ENCODE measurements at places on chromosomes 4 and X. TPM values are rescaled to one million over a fixed set of nuclear protein-coding genes. Genes with fewer than 3 reads are reported as not detected.

GRCh38 chr4:47695260-47695659 lies 142.6 kb downstream of the CORIN start:
- H3K4me3 ChIP-seq = no peak overlapping the region
- H3K4me1 ChIP-seq = no peaks in the 10 kb centered on the region
- H3K36me3 ChIP-seq = no peaks in the 10 kb centered on the region
- H3K27me3 ChIP-seq = no peaks in the 10 kb centered on the region
- DNase-seq = no peak
- H3K27ac ChIP-seq = no peak overlapping the region

DNA sequence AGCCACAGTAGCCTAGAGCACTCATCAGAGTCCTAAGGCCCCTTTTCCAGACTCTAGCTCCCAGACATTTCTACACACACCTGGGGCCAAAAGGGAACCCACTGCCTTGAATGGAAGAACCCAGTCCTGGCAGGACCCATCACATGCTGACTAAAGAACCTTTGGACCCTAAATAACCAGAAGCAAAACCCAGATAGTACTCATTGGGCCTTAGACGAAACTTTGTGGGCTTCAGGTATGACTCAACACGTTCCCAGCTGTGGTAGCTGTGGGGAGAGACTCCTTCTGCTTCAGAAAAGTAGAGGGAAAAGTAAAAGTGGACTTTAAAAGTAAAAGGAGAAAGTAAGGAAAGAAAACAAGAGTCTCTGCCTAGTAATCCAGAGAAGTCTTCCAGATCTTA lies 311.5 kb downstream of the OPHN1 start:
- no peaks in the 10 kb centered on the region for H3K27me3 ChIP-seq
- H3K27ac ChIP-seq = no peak overlapping the region
- no peak for DNase-seq

- no peak overlapping the region for H3K4me3 ChIP-seq
- H3K4me1 ChIP-seq = no peaks in the 10 kb centered on the region
- H3K27me3 ChIP-seq = no peaks in the 10 kb centered on the region
- no peak for DNase-seq
- H3K36me3 ChIP-seq = no peaks in the 10 kb centered on the region
Observed at GRCh38 chrX:68376373-68376772, 56.9 kb downstream of the OPHN1 start.

- DNase-seq = no peak
- H3K27ac ChIP-seq = no peak overlapping the region
Observed at GRCh38 chrX:96551322-96551872, 133.2 kb upstream of the DIAPH2 start.

DNA sequence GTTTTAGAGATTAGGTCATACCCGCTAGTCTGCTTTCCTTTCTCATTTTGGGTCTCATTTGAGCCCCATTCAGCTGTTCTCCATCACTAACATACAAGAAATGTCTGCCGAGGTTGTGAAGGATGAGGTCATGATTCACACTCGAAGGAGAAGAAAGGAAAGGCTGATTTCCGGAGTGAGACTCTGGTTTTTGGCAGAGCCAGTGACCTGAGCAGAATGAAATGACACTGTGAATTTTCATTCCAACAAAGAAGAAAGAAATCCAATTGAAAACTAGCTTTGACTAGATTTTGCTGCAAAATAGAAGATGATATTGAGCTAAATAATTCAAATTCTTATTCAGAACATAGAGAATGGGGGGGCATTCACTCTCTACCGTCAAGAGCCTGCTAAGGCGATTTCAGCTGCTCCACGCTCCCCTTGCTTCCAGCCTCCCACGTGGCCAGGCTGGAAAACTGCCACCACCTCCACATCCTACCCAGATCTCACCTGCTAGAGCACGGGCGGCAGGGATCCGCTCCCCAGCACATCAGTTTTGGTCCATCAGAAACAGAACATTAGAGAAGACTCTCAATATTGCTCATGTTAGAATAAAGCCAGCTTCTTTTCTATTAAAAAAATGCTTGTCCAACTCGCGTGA lies 39.0 kb downstream of the F11 start:
- H3K36me3 ChIP-seq = no peaks in the 10 kb centered on the region
- H3K4me1 ChIP-seq = no peaks in the 10 kb centered on the region
- H3K27me3 ChIP-seq = no peaks in the 10 kb centered on the region
- DNase-seq = no peak
- no peak overlapping the region for H3K27ac ChIP-seq

GRCh38 chr4:42915484-42915883 lies 23.0 kb downstream of the GRXCR1 start:
- no peak overlapping the region for H3K4me3 ChIP-seq
- H3K27ac ChIP-seq = no peak overlapping the region
- no peak for DNase-seq

DNA sequence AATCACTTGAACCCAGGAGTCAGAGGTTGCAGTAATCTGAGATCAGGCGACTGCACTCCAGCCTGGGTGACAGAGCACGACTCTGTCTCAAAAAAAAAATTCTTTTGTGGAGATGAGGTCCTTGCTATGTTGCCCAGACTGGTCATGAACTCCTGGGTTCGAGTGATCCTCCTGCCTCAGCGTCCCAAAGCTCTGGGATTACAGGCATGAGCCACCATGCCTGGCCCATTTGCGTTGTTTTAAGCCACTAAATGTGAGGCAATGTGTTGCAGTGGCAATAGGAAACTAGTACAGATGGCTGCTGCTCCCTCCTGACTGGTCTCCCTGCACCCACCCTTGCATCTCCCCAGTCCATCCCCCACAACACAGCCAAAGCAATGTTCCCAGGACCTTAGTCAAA lies 40.0 kb upstream of the APLN start:
- no peaks in the 10 kb centered on the region for H3K27me3 ChIP-seq
- H3K4me3 ChIP-seq = no peak overlapping the region
- H3K36me3 ChIP-seq = no peaks in the 10 kb centered on the region
- no peak overlapping the region for H3K27ac ChIP-seq
- no peaks in the 10 kb centered on the region for H3K4me1 ChIP-seq
- DNase-seq = no peak

GRCh38 chr4:1187182-1187581 lies 14.8 kb upstream of the SPON2 start:
- H3K27ac ChIP-seq = peak overlapping the region; percentile 24
- no peaks in the 10 kb centered on the region for H3K27me3 ChIP-seq
- H3K36me3 ChIP-seq = no peaks in the 10 kb centered on the region
- DNase-seq = peak; percentile 38
- H3K4me1 ChIP-seq = peaks cover 17% of the 10 kb centered on the region

- H3K4me1 ChIP-seq = no peaks in the 10 kb centered on the region
- no peaks in the 10 kb centered on the region for H3K27me3 ChIP-seq
- H3K4me3 ChIP-seq = no peak overlapping the region
Observed at GRCh38 chrX:132180929-132181328, 38.3 kb downstream of the RAP2C start.

DNA sequence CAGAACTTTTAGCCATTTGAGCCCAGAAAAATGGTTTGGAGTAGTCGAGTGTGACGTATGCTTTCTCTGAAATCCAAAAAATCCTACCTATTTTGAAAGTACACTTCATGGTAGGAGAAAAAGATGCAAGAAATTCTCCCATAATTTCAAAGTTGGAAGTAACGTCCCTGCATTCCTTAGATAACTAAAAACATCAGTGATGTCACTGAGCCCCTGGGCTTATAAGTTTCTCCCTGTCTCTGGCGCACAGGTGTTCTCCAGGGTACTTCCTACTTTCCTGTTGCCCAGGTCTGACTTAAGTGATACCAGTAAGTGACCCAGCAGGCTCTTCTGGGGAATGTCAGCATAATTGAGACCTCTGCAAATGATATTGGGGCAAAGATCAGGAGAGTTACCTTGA lies 90.5 kb upstream of the WDR1 start:
- H3K4me1 ChIP-seq = no peaks in the 10 kb centered on the region
- H3K27ac ChIP-seq = no peak overlapping the region
- H3K27me3 ChIP-seq = no peaks in the 10 kb centered on the region
- no peak overlapping the region for H3K4me3 ChIP-seq

DNA sequence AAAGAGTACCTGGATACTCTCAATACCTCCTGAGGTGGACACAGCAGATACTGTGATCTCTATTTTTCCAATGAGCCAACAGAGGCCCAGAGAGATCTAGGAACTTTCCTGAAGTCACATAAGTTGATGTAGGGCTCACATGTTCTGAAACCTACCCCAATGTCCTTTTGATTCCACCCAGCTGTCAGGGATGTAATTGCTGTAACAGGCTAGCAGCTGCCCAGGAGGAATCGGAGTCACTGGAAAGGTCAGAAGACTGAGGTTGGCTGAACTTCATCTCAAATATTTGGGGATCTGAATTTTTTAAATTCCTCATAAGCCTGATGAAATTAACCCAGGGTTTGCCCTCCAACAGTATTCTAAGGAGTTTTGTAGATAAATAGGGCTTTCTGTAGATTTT lies 52.5 kb upstream of the PROM1 start:
- no peaks in the 10 kb centered on the region for H3K36me3 ChIP-seq
- no peak overlapping the region for H3K27ac ChIP-seq
- H3K4me1 ChIP-seq = no peaks in the 10 kb centered on the region
- no peak overlapping the region for H3K4me3 ChIP-seq
- no peak for DNase-seq

- DNase-seq = no peak
- H3K4me3 ChIP-seq = no peak overlapping the region
- no peaks in the 10 kb centered on the region for H3K4me1 ChIP-seq
- no peak overlapping the region for H3K27ac ChIP-seq
- H3K27me3 ChIP-seq = no peaks in the 10 kb centered on the region
Observed at GRCh38 chrX:70046978-70047377, 2.8 kb downstream of the AWAT2 start.

- no peak overlapping the region for H3K4me3 ChIP-seq
- H3K4me1 ChIP-seq = no peaks in the 10 kb centered on the region
- H3K27me3 ChIP-seq = no peaks in the 10 kb centered on the region
- H3K27ac ChIP-seq = no peak overlapping the region
Observed at GRCh38 chr4:152021788-152022438, 261.1 kb upstream of the GATB start.

- H3K4me1 ChIP-seq = no peaks in the 10 kb centered on the region
- no peak for DNase-seq
- no peak overlapping the region for H3K4me3 ChIP-seq
- no peak overlapping the region for H3K27ac ChIP-seq
- no peaks in the 10 kb centered on the region for H3K36me3 ChIP-seq
Observed at GRCh38 chrX:459611-460010, 72.9 kb upstream of the PPP2R3B start.

GRCh38 chrX:134529481-134529880 lies 69.5 kb downstream of the HPRT1 start:
- H3K27me3 ChIP-seq = no peaks in the 10 kb centered on the region
- no peaks in the 10 kb centered on the region for H3K4me1 ChIP-seq
- no peak for DNase-seq
- no peaks in the 10 kb centered on the region for H3K36me3 ChIP-seq

DNA sequence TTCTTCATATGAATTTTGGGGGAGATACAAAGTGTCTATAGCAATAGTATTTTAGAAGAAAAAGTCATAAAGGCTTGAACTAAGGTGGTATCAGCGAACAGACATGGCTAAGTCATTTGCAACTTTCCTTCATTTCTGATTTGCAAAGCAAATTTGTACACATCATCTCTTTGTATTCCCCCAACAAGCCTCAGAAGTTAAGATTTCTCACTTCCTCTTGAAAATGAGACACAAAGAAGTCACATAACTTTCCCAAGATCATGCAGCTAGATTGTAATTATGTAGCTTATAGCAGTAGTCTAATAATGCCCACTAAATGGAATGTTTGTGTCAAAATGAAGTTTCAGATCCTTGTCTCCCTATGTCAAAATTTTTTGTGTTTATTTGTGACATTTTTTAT lies 709.8 kb upstream of the HS3ST1 start:
- DNase-seq = no peak
- no peaks in the 10 kb centered on the region for H3K4me1 ChIP-seq
- H3K4me3 ChIP-seq = no peak overlapping the region
- H3K27me3 ChIP-seq = no peaks in the 10 kb centered on the region
- no peak overlapping the region for H3K27ac ChIP-seq

DNA sequence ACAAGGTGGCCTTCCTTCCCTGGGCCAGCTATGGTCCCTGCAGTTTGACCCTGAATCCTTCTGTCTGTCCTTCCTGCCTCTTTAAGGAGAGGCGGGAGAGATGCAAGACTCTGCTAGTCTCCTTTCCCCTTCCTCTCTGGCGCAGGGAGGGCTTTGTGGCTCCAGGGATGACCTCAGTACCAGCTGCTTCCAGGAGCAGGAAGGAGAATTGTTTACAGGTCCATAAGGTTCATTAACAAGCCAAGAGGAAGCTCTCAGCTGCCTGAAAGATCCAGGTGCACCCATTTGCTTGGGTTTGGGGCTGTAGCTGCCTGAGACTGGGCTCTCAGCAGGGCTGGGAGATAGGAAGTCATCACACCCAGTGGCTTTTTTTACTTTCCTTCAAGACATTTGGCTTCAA lies 4.0 kb upstream of the FATE1 start:
- H3K36me3 ChIP-seq = no peaks in the 10 kb centered on the region
- H3K4me3 ChIP-seq = no peak overlapping the region
- peaks cover 2% of the 10 kb centered on the region for H3K27me3 ChIP-seq
- H3K27ac ChIP-seq = no peak overlapping the region

- H3K4me3 ChIP-seq = no peak overlapping the region
- H3K27ac ChIP-seq = no peak overlapping the region
- no peaks in the 10 kb centered on the region for H3K4me1 ChIP-seq
Observed at GRCh38 chr4:38574559-38575333, 89.3 kb upstream of the KLF3 start.

- H3K4me3 ChIP-seq = no peak overlapping the region
- no peak for DNase-seq
- no peaks in the 10 kb centered on the region for H3K36me3 ChIP-seq
- H3K27me3 ChIP-seq = no peaks in the 10 kb centered on the region
- no peaks in the 10 kb centered on the region for H3K4me1 ChIP-seq
Observed at GRCh38 chr4:130110770-130111169, 1014.8 kb downstream of the C4orf33 start.

DNA sequence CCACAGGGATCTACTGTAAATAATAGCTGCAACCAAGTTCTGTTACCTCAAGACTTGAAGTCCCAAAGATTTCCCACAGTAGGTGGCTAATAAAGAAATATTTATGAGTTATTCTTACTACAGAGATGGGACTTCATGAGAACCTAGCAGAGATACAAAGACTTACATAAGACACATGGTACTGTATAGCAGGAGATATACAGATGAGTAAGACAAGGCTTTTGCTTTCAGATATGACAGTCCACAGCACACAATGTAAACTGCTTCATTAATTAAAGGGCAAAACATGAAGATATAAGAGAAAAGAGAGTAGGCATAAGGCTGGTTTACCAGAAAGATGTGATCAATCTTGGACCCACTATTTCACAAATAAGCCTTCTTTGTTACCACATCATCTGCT lies 6.6 kb downstream of the ANKRD17 start:
- no peak overlapping the region for H3K27ac ChIP-seq
- no peaks in the 10 kb centered on the region for H3K27me3 ChIP-seq
- H3K36me3 ChIP-seq = no peaks in the 10 kb centered on the region
- H3K4me1 ChIP-seq = peaks cover 21% of the 10 kb centered on the region
- DNase-seq = no peak
- no peak overlapping the region for H3K4me3 ChIP-seq

GRCh38 chr4:140052050-140052449 lies 101.9 kb downstream of the MAML3 start:
- no peak overlapping the region for H3K4me3 ChIP-seq
- peaks cover 6% of the 10 kb centered on the region for H3K27me3 ChIP-seq
- no peak overlapping the region for H3K27ac ChIP-seq
- no peak for DNase-seq
- H3K4me1 ChIP-seq = peaks cover 18% of the 10 kb centered on the region

Gene RHOH
- total RNA-seq = 174 TPM

Gene FRG2
- total RNA-seq = not detected

Gene LINC00632
- 7.3 TPM for total RNA-seq

Gene MAGEE2
- total RNA-seq = not detected

Gene MTM1
- total RNA-seq = 27.5 TPM

Gene LDB2
- not detected for total RNA-seq

Gene DCAF8L1
- not detected for total RNA-seq

Gene GPR173
- not detected for total RNA-seq

Gene SLC2A9
- 4.5 TPM for total RNA-seq

Gene FAM47E
- not detected for total RNA-seq

Gene TBC1D19
- 9.4 TPM for total RNA-seq

Gene GPM6B
- not detected for total RNA-seq

Measured in T-cell (primary cell).